Suppressor macrophage treated with lipopolysaccharide for 1 hour (primary cell): ENCODE measurements at places on chromosomes 5 and 9.

DNA sequence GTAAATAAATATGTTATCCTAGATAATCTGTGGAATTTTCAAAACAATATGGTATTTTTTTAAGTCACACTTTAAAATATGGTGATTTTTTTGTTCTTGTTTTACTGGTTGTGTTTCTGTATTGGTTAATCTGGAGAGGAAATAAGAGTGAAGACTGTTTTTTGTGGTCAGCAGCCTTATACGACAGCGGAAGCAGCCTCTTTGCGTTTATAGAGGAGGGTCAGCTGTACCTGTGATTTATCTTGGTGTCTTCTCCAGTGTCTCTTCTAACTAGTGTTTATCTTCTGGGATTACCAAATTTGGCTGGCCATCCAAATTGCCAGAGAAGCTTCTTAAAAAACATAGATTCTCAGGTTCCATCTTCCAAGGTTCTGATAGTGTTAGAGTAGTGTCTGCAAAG, 58.7 kb downstream of the ICE1 start:
- DNase-seq: no peak

- no peak for DNase-seq
Measured at GRCh38 chr5:178991190-178992145, 3.7 kb downstream of the GRM6 start.

DNA sequence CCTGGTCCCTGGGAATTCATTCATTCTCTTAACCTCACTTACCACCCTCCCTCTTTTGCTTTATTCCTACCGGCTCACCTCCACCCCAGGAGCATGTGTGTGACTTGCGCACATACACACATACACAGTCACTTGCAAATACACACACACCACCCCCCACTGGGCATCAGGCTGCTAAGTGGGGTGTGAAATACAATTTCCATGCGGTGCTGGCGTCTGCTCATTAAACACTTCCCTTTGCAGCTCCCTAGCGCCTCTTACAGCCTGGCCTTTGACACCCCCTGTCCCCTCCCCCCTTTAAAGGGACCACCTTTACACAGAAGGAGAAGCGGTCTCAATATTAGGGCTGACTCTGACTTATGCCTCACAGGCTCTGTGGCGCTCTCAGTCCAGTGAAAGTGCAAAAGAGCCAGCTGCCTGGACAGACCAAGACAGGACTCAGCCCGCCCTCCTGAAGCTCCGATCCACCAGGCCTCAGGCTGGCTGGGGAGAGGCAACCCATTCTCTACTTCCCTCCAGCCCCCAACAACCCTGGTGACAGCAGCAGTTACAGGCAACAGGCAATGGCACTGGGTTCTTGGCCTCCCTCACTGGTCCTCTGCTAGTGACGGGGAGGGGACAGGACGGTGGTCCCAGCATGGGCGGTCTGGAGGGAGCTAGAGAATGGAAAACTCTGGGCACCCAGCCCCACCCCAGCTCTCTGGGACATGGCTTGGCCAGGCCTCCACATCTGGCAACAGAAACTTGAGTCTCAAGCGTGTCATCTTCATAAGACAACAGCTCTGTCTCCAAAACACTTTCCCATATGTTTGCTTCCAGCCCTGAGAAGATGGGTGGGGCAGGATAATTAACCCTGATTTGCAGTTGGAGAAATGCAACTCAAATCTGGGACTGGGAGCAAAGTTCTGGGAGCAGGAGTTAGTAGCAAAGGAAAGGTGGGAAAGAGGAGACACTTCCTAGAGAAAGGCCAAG, 12.0 kb downstream of the ENHO start:
- DNase-seq: no peak

GRCh38 chr9:33517373-33517772, 6.7 kb upstream of the ANKRD18B start:
- peak; percentile 64 for DNase-seq

DNA sequence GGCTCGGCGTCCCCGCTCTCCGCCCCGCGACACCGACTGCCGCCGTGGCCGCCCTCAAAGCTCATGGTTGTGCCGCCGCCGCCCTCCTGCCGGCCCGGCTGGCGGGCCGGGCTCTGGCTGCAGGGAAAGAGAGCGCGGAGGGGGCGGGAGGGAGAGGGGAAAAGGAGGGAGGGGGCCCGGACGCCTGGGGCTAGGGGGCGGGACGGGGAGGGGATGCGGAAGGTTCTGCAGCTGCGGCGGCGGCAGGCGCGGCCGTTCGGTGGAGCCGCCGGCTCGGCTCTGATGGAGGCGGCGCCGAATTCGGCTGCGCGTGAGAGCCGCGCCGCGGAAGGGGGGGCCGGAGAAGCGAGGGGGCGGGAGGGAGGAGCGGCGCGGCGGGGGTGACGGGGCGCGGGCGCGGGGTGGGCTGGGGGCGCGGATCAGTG, at the start of gene MARCHF11:
TSS of gene MARCHF11 (minus strand) at position 281 of the 425 bp plus-strand sequence. CDS start at position 65, 216 bp downstream.
- DNase-seq: no peak

- no peak for DNase-seq
Measured at GRCh38 chr9:107190061-107190935, 92.8 kb upstream of the RAD23B start.

DNA sequence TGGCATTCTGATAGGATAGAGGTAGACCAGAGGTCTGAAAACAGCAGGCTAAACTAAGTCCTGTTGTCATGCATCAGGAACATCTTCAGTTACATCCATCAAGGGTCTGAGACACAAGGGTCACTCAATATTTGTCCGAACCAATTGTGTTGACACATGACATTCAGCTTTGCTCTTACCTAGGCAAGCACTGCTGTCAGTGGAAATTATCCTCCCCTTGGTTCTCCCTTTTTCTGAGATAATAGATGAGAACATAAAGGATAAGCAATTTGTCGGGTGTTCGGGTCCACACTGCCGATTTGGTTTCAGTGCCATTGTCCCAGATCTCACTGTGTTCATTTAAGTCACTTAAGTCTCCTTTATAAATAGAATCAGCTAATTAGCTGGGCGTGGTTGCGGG, 148.3 kb upstream of the MSX2 start:
- DNase-seq: no peak

DNA sequence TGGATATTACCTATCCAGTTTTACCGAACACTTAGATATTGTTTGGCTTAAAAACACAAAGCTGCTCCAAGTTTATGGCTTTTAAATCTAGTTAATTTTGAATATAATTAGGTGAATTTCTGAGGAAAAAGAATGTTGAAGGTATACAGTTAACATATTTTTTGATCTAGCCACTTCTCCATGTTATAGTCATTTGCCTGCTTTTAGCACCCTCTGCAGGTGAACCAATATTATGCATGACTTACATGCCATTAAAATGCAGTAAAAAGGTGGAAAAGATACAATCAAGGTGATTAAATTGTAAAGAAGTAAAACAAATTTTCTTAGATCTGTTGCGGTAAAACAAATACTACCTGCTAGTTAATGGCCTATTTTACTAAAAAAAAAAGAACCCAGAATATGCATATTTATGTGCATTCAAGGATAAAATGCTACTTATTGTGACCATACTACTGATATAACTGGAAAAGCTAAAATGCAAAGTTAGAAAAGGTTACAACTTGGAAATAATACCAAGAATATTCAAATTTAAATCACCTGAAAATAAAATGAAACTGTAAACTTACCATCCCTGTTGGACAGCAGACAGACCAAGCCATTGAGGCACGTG, 132.1 kb downstream of the AP3B1 start:
- DNase-seq: peak; percentile 36

DNA sequence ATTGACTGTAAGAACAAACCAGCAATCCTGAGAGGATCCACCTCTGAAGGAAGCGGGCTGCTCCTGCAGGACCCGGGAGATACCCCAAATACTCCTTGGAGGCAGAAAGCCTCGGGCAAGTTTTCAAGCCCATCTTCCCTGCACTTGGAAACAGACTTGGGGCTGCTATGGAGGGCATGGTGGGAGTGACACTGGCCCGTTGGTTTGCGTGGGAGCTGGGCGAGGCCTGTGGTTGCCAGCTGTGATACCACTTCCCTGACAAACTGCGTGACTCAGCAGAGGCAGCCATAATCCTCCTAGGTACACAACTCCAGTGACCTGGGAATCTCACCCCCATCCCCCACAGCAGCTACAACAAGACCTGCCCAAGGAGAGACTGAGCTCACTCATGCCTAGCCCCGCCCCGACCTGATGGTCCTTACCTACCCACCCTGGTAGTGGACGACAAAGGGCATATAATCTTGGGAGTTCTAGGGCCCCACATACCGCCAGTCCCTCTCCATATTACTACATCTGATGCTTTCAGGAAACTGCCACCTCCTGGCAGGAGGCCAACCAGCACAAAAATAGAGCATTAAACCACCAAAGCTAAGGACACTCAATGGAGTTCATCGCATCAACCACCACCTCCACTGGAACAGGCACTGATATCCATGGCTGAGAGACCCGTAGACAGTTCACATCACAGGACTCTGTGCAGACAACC, 38.1 kb upstream of the VLDLR start:
- DNase-seq: no peak

DNA sequence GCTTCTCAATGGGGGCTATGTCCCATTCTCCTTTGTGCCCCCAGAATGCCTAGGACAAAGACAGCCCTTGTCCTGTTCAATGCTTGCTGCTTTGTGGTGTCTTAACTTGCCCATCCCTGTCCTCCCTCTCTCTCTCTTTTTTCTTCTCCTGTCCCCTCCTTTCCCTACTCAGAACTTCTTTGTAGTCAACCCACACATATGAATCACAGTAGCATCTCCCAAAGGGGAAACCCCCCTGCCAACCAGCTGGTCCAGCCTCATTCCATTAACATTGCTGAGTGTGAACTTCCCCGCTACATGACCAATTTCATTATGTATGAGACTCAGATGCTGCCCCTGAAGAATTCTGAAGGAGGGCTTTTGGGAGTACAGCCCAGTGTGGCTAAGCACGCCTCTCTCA, 408.3 kb downstream of the ENC1 start:
- DNase-seq: peak; percentile 88

- no peak for DNase-seq
Measured at GRCh38 chr9:125705893-125706292, 1.1 kb downstream of the MAPKAP1 start.

DNA sequence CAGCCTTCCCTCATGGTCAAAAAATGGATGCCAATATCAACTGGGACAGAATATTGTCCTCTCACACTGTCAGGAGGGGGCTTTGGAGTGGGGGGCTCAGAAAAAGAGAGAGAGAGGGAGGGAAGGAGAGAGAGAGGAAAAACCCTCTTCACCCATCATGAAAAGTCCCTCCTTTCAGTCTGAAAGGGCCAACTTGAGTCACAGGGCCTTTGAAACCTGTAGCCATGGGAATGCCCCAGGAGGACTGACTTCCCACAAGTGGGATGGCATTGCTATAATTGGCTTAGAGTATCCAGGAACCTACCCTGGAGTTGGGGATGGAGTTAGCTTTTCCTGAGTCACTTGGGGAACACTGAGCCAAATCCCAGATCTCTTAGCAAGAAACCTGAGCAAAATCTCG, 41.2 kb downstream of the DNAJC21 start:
- no peak for DNase-seq

GRCh38 chr5:120320626-120321025, 143.5 kb upstream of the PRR16 start:
- DNase-seq: peak; percentile 28

GRCh38 chr5:16383544-16384052, 82.0 kb downstream of the ZNF622 start:
- DNase-seq: no peak

GRCh38 chr9:34991607-34992375, 2.2 kb downstream of the DNAJB5 start:
- DNase-seq: no peak

GRCh38 chr5:79349881-79350280, 114.0 kb downstream of the JMY start:
- DNase-seq: no peak
